HCEC 1CT (cell line): ENCODE measurements at places on chromosomes 11 and 22.
A peak's percentile ranks its signal among the peaks of the same experiment; 100 is the strongest.

DNA sequence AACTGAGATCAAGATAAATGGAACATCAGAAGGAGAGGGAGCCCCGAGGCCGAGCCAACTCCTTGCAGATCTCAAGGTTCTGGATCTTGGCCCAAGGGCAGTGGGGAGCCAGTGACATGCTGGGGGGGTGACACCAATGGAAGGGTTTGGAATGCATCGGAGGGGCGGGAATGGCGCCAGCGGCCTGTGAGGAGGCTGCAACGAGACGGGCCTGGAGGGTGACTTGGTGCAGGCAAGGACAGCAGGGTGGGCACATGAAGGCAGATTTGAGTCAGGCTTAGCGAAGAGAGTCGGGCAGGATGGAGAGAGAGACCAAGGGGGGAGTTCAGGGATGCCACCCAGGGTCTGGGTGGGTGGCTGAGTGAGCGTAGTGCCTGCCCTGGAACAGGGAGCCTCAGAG lies 23.2 kb downstream of the ELFN2 start:
- no peak for DNase-seq

DNA sequence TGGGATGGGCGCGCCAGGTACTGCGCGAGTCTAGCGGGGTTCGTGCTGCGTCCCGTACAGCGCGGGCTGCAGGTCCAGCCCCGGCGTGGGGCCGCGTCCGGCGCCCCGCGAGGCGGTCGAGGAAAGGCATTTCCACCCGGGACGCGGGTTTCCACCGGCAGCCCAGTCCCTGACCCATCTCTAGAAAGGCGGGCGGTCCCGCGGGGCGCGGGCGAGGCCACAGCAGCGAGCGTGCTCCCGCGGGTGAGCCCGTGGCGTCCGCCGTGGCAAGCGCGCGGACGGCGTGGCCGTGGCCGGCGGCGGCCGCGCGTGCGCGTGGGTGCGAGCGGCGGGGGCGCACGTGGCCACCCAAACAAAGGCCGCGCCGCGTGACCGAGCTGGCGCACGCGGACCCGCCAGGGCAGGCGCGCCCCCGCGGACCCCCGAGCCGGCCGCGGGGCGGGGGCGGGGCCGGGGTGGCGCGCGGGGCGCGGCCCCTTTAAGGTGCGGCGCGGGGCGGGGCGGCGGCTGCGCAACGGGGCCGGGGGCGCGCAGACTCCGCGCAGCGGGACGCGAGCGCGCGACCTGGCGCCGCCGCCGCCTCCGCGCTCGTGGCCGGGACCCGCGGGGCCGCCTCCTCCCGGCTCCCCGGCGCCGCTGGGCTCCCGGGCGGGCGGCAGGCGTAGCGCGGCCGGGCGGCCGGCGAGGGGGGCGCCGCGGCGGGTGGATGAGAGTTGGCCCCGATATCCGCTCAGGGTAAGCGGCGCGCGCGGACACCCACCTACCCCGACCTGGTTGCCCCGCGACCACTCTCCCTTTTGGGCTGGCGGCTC lies 39.3 kb upstream of the CELSR1 start:
- DNase-seq = peak; percentile 40

DNA sequence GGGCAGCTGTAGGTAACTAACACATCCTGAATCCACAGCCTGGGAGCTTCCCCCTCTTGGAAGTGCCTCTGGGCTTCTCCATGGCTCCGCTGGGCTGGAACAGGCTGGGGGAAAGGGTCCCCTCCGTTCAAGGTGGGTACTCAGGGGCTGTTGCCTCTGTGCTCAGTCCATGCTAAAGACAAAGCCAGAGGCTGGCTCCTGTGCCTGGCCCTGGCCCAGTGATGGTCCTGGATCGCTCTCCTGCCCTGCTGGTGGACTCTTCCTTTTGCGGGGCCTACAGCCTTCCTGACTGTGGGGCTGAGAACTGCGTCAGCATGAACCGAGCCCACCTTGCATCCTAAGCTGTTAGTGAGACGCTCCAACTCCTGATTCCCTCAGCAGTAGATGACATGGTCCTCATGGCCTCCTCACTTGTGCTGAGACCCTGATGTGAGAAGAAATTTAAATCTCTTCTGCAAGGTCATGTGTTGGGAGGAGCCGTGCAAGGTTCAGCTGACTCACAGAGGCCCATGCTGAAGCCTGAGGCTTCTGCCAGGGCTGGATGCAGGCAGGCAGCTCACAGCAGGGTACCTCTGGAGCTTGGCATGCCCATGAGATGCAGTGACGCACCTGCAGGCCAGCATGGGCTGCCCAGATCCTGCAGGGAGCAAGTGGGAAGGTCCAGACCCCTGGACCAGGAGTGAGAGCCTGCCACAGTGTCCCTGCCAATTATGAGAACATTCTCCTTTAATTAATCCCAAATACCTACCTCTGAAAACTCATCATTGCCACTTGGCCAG lies 1285.5 kb downstream of the TBC1D22A start:
- DNase-seq = no peak

DNA sequence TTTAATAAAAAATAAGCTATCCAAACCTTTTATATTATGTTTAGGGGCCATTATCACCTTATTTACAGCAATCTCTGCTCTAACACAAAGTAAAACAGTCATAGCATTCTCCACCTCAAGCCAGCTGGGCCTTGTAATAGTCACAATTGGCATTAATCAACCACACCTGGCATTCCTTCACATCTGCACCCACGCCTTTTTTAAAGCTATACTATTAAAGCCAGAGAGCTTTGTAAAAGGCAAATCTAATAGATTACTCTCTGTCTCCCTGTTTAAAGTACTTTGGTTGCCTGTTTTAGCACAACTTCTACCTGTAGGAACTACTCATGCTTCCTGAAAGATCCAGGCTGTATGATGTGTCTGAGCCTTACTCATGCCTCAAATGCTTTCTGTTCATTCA lies 113.1 kb downstream of the CSNK2A3 start:
- no peak for DNase-seq

DNA sequence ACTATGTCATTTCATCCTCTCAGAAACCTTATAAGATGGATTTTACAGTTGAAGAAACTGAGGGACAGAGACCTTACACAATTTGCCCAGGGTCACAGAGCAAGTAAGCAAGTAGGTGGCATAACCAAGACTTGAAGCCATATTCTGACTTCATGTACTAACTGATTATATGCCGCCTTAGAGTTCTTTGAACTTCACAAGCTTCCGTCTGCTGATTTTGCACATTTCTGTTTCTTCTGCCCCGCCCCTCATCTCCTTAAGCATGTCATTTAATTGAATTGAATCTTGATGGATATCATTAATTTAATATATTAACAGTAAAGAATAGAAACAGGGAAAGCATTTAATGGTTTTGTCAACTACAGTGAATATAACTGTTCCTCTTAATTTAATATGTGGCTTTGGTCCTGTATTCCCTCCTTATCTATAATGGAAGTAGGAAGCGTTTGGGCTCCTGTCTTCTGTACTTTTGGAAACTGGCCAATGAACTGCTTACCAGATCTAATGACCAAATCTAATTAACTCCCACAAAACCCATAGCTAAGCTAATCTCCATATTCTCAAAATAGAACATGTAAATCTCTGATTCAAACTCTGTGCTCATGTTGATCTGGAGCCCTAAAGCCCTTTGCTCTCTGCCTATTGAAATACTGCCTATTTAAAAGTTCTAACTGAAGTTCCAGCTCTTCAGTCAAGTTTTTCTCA lies 30.4 kb downstream of the SIK2 start:
- no peak for DNase-seq

DNA sequence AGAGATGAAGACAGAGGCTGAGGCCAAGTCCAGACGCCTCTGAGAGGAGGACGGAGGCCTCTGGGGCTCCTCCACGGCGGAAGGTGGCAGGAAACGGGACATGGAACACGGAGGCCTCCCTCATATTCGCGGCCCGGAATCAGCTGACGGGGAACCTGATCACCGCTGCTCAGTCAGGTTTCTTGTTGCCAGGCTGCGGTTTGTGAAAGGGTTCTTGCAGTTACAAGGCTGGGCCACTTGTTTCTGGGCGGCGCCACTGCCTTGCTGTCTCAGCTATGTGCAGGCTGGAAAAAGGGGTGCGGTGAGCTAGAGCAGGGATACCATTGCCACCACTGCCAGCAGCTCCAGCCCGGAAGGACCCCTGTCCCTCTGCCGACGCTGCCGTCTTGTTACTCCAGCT lies 10.0 kb upstream of the MMP1 start:
- DNase-seq = no peak

GRCh38 chr11:119192111-119192510 lies 6.8 kb downstream of the NHERF4 start:
- peak; percentile 37 for DNase-seq

GRCh38 chr22:18121506-18121905 lies 10.9 kb downstream of the TUBA8 start:
- no peak for DNase-seq

GRCh38 chr11:31823644-31824331 lies 12.7 kb upstream of the PAX6 start:
- DNase-seq = no peak

- DNase-seq = no peak
Measured at GRCh38 chr11:81647374-81647773, 1086.3 kb downstream of the FAM181B start.

DNA sequence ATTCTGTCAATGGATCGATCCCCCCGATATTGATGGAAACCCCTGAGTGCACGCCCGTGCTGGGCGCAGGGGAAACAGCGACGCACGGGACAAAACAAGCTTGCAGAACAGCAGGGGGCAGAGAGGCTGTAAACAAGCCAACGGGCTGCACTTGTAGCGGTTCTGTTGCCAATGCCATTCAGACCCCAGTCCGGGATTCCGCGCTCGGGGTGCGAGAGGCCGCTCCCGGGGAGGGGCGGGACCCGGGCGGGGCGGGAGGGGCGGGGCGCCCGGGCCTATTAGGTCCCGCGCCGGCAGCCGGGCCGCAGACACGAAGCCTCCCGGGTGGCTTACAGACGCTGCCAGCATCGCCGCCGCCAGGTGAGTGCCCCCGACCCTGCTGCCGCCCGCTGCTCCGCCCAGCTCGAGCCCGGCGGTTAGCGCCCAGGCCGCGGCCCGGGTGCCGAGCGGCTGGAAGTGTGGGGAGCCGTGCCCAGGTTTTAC lies at the start of gene BIK:
TSS of gene BIK (plus strand) at position 307 of the 483 bp plus-strand sequence. CDS start 13,273 bp downstream, outside the sequence.
- peak; percentile 6 for DNase-seq

- DNase-seq = peak; percentile 14
Measured at GRCh38 chr11:134224710-134225664, 516 bp downstream of the VPS26B start.

DNA sequence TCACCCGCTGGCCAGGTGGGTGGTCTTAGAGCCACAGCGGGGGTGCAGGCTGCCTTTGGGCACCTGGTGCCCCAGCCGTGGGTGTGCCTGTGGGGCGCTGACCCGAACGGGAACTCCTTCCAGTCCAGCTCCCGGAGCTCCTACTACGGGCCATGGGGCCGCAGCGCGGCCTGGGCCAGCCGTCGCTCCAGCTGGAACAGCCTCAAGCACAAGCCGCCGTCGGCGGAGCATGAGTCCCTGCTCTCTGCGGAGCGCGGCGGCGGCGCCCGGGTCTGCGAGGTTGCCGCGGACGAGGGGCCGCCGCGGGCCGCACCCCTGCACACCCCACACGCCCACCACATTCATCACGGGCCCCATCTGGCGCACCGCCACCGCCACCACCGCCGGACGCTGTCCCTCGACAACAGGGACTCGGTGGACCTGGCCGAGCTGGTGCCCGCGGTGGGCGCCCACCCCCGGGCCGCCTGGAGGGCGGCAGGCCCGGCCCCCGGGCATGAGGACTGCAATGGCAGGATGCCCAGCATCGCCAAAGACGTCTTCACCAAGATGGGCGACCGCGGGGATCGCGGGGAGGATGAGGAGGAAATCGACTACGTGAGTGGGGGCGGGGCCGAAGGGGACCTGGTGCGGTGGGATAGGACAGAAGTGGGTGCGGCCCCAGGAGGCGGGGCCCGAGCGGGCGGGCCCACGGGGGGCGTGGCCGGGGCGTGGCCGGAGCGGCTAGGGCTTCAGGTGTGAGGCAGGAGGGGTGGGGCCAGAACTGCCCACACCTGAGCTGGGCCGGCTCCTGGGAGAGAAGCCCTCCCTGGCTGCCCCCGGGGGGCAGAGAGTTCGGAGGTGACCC lies 91.5 kb downstream of the CACNA1I start:
- DNase-seq = no peak

- DNase-seq = no peak
Measured at GRCh38 chr11:120717623-120718022, 206.1 kb downstream of the GRIK4 start.

DNA sequence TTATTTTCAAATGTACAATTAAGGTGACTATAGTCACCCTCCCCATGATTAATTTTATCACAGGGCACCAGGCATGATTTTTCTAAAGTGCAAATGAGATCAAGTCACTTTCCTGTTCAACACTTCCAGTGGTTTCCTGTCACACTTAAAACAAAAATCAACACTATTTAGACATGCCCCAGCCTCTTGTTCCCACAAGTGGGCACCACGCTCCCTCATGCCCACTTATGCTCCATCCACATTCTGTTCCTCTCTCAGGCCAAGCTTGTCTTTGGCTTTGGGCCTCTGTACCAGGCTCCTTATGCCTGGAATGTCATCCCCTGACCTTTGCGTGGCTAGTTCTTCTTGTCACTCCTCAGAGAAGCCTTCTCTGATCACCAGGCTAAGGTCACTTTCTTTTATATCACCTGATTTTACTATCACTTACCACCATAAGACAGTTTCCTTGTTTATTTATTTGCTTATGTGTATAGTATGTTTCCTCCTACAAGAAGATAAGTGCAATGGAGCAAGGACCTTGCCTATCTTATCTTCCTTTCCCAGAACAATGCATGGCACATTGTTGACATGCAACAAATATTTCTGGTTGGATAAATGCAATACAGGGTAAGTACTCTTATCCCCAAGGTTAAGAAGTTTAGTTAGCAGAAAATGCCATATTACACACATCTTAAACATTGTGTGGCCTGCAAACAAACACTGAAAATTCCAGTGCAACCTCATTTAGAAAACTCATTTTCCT lies 50.9 kb upstream of the PANX1 start:
- no peak for DNase-seq

GRCh38 chr11:103683576-103683975 lies 352.9 kb upstream of the DDI1 start:
- peak; percentile 16 for DNase-seq

GRCh38 chr11:5223146-5223545 lies 3.7 kb downstream of the HBB start:
- no peak for DNase-seq

GRCh38 chr22:24695561-24696511 lies 78.7 kb downstream of the PIWIL3 start:
- peak; percentile 12 for DNase-seq

DNA sequence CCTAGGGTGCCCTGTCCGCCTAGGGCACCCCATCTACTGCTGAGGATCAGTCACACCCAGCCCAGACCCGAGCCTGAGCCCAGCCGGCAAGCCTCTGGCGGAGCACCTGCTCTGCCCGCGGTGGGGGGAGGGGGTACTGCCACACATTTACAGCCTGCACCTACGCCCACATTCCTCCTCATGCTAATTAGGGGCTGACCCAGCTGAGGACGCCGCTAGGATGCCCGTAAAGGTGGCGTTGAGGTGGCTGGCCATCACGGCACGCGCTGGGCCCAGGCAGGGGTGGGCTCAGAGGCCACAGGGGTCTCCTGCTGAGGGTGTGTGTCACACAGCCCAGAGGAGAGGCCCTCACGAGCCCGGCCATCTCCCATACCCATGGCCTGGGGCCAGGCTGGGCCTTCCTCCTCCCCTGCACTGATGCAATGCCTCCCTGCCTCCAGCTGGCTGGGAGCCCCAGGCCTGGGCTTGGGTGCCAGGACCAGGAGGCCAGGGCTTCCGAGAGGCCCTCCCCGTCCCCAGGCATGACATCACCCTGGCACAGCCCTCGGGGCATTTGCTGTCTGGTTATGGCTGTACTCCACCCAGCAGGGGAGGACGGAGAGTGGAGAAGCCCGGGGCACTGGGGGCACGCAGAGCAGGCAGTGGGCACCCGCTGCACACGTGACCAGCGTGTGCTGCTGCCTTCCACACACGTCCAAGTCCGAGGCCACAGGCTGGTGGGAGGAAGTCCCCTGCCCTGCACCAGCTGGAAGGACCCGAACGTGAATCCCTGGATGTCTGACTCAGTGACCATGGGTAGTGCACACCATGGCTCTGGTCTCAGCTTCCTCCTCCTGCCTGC lies 12.7 kb downstream of the DUSP8 start:
- DNase-seq = no peak
